ENCODE measurements at places on chromosomes 2 and 18. TPM values are rescaled to one million over a fixed set of nuclear protein-coding genes. Genes with fewer than 3 reads are reported as not detected.

PROM2 gene
- total RNA-seq = 9.4 TPM

RTP5 gene
- not detected for total RNA-seq

SCN9A gene
- 13.3 TPM for total RNA-seq

AOX1 gene
- 2.6 TPM for total RNA-seq

FBXO15 gene
- total RNA-seq = 1.5 TPM

TCF7L1 gene
- 8.0 TPM for total RNA-seq
